Activated CD8-positive, alpha-beta memory T cell treated with anti-CD3 and anti-CD28 coated beads, Interleukin-2, amount 50 U/mL, for 4 hours (primary cell): ENCODE measurements at places on chromosomes 11 and 22.

GRCh38 chr22:38043151-38044039, 13.8 kb upstream of the PICK1 start:
- no peak for DNase-seq

GRCh38 chr11:115665175-115665821, 161.1 kb upstream of the CADM1 start:
- DNase-seq = no peak

GRCh38 chr11:119126675-119127268, 5.4 kb downstream of the HINFP start:
- DNase-seq = no peak

DNA sequence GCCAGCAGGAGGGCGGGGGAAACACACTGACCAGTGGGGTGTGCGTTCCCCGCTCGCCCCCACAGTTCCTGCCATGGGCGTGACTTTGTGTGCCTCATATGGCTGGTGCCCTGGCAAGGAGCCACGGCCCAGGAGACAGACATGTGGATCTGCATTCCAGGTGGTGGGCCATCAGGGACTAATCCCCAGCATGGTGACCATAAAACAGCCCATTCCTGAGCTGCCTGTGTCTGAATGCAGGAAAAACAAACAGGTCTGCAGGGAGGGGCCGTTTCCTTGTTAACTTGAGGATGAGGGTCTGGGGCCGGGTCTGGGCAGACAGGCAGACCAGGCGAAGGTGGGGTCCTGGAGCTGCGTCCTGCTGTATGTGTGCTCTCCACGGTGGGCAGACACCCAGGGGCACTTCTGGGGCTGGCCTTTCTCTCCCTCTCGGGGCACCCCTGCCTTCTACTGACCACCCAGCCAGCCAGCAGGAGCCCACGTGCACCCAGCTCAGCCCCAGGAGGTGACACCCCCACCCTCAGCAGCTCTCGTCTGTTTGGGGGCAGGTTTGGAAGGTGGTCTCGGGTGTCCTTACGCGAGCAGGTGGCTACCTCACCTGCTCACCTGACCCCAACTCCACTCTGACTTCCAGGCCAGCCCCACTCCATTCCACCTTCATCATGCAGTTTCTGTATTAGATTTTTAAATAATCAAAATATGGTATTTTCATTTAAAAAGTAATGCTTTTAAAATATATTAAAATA, 120.3 kb downstream of the KCNQ1OT1 start:
- peak; percentile 4 for DNase-seq

GRCh38 chr22:20994902-20995241, 7.0 kb downstream of the THAP7 start:
- no peak for DNase-seq

DNA sequence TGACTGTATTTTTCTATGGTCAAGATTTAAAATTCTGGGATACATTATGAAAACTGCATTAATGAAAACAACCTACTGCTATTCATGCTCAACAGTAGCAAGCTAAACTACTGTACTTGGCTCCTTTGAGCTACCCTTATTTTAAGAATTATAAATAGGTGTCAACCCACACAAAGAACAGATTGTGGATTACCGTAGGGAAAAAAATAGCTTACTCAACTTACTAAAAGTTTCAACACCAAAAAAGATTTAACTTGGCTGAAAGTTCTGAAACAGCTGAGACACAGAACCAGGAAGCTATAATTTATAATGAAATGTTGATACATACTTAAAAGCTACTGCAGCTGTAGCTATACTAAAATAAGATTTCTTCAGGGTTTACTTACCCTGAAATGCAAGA, 10.1 kb downstream of the LIN7C start:
- DNase-seq = no peak

- DNase-seq = no peak
Measured at GRCh38 chr22:50523806-50524675, 1.4 kb downstream of the SCO2 start.

- no peak for DNase-seq
Measured at GRCh38 chr11:107567739-107568335, 2.3 kb upstream of the ALKBH8 start.

DNA sequence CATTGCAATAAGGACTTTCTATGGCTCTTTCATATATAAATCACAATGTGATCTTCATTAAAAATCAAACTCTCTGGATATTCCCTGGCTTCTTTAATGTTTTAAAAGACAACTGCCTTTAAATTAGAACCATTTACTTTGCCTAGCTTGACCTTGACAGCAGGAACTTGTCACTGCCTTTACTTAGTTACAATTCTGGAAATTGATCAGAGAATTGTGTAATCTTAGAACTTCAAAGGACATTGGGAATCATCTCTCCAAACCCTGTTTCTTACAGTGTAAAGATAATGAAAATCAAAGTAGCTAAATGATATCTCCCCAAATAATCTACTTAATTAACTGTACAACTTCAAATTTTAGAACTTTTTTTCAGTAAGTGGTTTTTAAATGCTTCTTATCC, 517.6 kb upstream of the CCDC179 start:
- no peak for DNase-seq

- no peak for DNase-seq
Measured at GRCh38 chr22:35872451-35872850, 154.8 kb downstream of the APOL5 start.

- no peak for DNase-seq
Measured at GRCh38 chr11:111000400-111001080, 245.0 kb upstream of the POU2AF2 start.

- no peak for DNase-seq
Measured at GRCh38 chr22:26707090-26707489, 49.7 kb downstream of the MIAT start.

- DNase-seq = no peak
Measured at GRCh38 chr11:10305964-10306918, 1.4 kb downstream of the ADM start.

- DNase-seq = no peak
Measured at GRCh38 chr11:36373016-36374010, 77.2 kb downstream of the PRR5L start.

DNA sequence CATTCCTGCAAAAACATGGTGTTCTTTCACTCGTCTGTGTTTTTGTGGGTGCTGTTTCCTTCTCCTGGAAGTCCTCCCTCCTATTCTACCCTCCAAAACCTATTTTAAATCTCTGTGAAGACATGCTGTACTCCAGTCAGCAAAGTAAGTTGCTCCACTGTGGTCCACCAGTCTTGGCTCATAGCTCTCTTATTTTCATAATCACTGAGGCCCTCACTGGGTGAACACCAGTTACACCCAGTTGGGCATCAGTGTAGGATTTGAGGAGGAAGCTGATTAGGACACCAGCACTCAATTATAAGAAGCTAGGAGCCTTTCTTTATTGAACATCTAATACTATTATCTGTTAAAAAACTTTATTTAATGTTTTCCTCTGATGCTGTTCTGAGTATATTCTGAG, 23.9 kb upstream of the EED start:
- DNase-seq = no peak

DNA sequence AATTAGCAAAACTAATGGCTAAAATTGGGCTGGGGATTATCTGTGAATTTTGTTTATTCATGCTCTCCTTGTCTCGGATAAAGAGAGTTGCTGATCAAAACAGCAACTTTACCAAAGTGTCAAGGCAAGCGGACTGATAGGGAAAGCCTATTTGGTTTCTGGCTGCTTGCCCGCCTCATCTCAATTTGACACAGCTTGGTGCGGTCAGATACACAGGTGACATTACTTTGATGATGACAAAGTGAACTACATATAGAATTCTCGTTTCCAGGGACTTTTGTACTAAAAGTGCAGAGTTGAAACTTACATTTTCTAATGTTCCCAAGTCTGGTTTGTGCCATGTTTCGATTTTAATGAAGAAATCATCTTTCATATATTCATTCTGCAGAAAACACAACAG, 22.8 kb downstream of the PITPNB start:
- DNase-seq = no peak

GRCh38 chr22:19918332-19919106, 23.1 kb upstream of the COMT start:
- DNase-seq = no peak

DNA sequence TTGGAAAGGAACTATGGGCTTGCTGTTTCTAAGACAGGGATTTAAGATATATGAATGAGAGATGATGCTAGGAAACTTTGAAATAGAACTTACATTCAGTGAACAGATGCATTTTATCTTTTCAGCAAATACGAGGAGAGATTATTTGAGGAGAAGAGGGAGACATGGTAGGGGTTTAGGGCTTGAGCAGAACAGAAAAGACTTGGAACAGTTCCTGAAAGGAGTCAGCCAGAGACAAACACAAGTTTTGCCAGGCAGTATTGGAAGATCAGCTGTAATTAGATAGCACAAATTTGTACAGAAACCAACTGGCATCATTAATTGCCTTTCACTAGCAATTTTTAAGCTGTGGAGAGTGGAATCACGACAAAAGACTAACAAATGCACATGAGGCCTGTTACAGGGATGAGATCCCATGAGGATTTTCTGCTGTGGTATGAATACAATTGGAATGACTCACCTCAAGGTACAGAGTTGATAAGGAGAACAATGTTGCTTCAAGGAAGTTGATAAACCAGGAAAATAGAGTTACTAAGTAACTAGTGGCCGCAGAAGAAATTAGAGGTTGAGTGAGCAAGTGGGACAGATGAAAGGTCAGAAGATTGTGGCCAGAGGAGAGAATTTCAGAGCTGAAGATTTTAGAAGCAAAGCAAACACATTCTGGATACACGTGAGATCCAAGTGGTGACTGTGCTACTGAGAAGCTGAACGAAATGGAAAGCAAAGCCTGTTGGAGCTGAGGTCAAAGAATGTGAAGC, 67.9 kb downstream of the CYB5R2 start:
- no peak for DNase-seq

DNA sequence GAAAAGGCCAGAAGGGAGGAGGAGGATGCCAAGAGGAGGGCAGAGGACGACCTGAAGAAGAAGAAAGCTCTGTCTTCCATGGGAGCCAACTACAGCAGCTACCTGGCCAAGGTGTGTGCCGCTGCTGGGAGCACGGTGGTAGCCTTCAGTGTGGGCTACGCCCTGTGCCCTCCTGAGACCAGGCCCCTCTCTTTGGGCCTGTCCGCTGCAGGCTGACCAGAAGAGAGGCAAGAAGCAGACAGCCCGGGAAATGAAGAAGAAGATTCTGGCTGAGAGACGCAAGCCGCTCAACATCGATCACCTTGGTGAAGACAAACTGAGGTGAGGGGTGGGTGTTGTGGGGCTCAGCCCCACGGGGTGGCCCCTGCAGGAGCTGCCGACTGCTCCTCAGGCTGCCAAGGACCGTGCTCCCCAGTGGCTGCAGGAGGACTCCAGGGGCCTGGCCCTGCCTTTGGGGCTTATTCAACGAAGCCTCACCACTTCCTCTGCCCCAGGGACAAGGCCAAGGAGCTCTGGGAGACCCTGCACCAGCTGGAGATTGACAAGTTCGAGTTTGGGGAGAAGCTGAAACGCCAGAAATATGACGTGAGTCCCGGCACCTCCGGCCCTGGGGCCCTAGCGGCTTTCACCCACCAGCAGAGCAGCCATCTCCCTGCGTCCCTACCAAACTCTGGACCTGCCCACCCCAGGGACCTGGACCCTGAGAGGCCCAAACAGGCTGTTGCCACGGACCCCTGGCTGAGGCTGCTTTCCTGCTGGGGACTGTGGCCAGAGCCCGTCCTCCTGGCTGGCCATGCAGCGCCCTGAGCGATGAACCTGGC, 12.6 kb upstream of the MRPL23 start:
- DNase-seq = no peak

DNA sequence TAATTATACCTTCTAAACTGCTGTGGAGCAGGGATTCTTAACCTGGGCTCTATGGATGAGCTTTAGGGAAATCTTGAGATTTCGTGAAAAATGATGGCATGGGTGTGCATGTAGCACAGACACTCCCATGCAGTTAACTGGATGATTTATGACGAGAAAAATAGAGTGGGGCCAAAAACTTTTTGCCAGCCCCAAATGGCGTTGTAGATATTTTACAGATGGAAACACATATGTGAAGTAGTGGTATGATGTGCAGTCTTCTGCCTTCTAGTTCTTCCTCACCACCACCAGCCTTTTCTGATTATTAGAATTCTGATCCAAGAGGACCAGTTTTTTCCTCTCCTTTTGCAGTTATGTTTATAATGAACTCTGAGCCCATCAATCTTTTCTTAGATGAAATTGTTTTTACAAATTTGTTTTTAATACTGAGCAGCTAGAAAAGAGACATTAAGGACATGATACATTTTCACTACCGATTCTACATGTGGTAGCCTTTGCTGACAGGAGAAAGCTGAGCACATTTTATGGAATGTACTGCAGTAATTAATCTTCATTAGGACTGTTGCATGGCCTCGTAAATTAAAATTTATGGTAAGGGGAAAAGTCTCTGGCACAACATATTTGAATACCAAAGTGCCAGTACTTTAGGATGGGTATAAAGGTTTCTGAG, 261.4 kb downstream of the DDX10 start:
- no peak for DNase-seq

DNA sequence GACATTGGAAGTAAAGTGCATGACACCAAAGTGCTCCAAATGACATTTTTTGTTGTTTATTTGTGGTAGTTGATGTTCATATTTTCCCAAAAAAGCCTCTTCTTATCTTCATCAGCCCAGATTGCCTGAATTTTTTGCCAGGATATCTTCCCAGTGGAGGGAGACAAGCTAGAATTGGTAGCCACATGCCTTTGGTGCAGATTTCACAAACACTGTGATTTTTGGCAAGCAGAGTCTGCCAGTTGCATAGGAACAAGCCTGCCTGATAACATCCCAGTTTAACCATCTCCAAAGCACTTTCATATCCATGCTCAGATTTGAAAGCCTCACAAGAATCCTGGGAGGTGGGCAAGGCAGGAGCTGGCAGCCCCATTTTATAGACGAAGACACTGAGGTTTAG, 102.3 kb upstream of the SYT13 start:
- DNase-seq = no peak

- no peak for DNase-seq
Measured at GRCh38 chr11:86741839-86742805, 58.2 kb upstream of the PRSS23 start.

DNA sequence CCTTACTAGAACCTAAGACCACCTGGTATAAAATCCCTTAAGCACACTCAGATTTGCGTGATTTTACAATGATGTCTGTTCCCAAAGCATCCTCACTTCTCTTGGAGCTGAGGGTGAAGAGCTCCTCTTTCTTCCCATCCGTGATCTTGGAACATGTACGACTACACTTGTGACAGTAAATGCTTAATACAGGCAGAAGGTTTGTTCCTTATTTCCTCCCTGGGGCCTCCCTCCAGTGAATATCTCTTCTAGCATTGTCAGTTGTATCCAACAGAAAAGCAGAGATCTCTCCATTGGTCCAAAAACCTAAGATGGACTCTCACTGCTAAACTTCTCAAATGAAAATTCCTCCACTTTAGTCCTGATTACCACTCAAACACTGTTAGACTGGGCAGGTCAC, 103.6 kb upstream of the VPREB1 start:
- no peak for DNase-seq

- no peak for DNase-seq
Measured at GRCh38 chr11:124886978-124887666, 10.5 kb downstream of the ROBO4 start.

- no peak for DNase-seq
Measured at GRCh38 chr11:48163360-48164100, 53.1 kb upstream of the OR4B1 start.

GRCh38 chr11:125959931-125960330, 14.1 kb downstream of the VSIG10L2 start:
- DNase-seq = no peak

GRCh38 chr11:93895106-93895862, 44.9 kb upstream of the VSTM5 start:
- no peak for DNase-seq

GRCh38 chr11:10390375-10390774, 64.7 kb upstream of the AMPD3 start:
- no peak for DNase-seq

- DNase-seq = no peak
Measured at GRCh38 chr11:67439321-67440228, 2.1 kb upstream of the PTPRCAP start.

- DNase-seq = no peak
Measured at GRCh38 chr22:36325154-36326031, 62.4 kb downstream of the MYH9 start.
